Activated naive CD4-positive, alpha-beta T cell treated with anti-CD3 and anti-CD28 coated beads, Interleukin-2, amount 50 U/mL, for 16 hours (primary cell): ENCODE measurements at places on chromosomes 12 and 14.

DNA sequence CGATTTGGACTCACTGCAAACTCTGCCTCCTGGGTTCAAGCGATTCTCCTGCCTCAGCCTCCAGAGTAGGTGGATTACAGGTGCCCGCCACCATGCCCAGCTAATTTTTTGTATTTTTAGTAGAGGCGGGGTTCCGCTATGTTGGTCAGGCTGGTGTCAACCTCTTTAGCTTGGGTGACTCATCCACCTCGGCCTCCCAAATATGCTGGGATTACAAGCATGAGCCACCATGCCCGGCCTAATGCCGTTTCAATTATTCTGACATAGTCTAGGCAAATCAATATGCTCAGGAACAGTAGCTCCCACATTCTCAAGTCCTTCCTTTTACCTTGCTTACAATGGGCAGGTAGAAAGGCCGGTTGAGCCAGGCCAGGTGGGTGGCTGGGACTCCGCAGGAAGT lies 82.0 kb upstream of the EEA1 start:
- no peak for DNase-seq

- DNase-seq = no peak
Measured at GRCh38 chr12:76272287-76272686, 75.9 kb downstream of the BBS10 start.

DNA sequence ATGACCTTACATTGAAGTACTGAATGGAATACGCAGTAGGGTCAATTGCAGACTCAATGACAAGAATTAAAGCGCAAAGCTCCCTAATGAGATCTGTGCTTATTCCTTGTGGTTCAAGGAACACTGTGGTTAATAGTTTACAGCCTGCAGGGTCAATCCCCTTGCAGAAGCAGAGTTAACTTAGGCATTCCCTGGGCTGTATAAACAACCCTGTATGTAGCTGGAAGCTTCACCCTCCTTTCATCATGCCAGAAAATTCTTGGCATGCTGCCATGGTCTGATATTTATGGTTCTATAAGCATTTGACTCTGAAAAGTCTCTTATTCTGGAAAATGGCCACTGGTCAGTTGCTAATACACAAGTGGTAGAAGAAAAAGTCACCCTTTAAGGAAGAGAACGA lies 227.7 kb downstream of the NOVA1 start:
- DNase-seq = no peak

- DNase-seq = no peak
Measured at GRCh38 chr12:76588881-76589565, 29.5 kb upstream of the OSBPL8 start.

GRCh38 chr12:73863546-73863945 lies 674.1 kb upstream of the ATXN7L3B start:
- DNase-seq = no peak

GRCh38 chr12:91743704-91744321 lies 401.8 kb downstream of the BTG1 start:
- no peak for DNase-seq

DNA sequence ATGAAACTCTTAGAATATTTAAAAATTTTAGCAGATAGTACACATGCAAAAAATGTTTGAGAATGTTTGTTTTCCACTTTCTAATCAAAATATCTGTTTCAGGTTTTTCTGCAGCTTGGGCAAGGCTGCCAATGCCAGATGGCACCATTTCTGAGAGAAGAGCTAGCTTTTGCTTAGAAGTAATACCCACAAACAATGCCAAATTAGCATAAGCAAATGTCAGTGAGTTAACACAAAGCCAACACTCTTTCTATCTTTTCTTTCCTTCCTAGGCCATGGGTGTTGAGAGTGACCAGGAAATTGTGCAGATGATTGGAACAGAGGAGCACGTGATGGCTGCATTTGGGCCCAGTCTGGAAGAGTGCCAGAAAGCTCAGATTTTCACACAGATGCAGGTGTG lies 35.2 kb downstream of the POLR3B start:
- DNase-seq = no peak

- DNase-seq = no peak
Measured at GRCh38 chr14:58428118-58428683, 682 bp downstream of the KIAA0586 start.

DNA sequence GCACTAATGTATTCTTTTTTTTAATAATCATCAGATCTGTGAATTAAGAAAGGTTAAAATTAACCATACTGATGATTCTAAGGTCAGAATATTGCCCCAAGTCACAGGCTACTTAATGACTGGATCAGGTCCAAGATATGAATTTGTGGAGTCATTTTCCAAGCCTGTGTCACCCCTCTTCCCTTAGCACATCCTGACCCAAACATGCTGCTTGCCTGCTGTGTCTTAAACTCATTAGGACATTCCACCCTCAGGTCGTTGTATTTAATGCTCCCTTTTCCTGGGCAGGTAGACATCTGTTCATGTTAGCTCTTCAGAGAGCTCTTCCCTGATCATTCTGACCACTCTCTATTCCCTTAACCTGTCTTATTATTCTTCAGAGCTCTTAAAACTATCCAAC lies 463.5 kb upstream of the PDE3A start:
- no peak for DNase-seq
